Erythroblast (primary cell): ENCODE measurements at places on chromosomes 6 and 20.

GRCh38 chr6:151509048-151509447 is 15.2 kb downstream of the CCDC170 start:
- no peak for DNase-seq

- no peak for DNase-seq
Observed at GRCh38 chr6:52571099-52571755, 5.6 kb downstream of the TRAM2 start.

DNA sequence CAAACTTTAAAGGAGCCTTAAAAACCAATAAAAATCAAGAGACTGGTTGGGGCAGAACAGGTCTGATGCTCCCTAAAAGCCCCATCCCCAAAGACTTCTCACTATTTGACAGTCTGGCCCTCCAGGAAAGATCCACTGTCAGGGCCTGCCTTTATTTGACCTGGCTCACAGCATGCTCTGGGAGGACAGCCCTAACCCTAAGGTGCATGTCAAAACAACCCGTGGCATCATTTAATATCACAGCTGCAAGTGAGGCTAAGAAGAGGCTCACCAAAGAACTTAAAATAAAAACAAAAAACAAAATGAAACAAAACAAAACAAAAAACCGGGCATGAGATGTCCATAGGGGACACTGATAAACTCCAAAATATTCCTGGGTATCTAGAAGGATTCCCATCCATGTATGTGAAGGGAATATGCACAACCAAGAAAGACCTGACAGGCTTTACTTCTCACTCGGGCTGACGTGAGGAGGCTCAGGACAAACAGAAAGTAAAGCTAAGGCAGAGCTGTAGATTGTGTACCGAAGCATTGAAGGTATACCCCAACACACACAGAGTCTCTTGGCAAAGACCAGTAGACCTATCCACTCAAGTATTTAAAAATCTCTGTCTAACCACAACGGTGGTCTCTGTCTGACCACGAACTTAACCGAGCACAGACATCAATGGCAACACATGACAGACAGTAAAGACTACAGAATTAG is 57.3 kb downstream of the AHI1 start:
- DNase-seq: no peak

DNA sequence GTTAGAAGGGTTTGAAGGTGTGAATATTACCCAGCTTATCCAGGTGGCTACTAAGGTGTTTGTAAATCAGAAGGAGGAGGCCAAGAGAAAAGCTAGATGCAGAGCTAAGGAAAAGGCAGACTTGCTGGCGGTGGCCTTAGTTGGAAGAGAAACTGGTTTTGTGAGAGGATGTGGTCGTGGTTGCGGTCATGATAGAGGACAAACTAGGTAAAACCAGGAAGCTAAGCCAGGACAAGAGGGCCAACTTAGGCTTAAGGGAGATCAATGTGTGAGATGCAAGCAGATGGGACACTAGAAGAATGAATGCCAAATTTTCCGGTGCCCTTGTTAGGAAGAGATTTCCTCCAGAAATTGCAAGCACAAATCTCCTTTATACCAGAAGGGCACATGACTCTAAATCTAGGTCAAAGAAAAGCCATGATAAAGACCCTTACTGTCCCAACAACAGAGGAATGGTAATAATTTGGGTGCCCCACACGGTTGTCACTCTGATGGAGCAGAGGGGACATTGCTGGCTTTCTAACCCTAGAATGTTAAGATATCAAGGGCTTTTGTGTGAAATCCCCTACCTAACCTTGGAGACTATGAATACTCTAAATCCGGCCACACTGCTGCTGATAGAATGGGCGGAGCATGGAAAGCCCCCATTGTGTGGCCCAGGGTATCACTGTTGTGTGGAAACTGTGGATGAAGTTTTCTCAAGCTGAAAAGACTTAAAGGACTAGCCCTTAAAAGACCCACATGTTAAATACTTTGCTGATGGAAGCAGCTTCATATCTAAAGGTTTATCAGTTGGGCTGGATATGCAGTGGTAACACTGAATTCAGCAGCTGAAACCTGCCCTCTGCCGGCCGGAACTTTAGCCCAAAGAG is 7.8 kb downstream of the IL22RA2 start:
- DNase-seq: peak; percentile 6
